T-helper 2 cell (primary cell): ENCODE measurements at places on chromosomes 5 and 9.

DNA sequence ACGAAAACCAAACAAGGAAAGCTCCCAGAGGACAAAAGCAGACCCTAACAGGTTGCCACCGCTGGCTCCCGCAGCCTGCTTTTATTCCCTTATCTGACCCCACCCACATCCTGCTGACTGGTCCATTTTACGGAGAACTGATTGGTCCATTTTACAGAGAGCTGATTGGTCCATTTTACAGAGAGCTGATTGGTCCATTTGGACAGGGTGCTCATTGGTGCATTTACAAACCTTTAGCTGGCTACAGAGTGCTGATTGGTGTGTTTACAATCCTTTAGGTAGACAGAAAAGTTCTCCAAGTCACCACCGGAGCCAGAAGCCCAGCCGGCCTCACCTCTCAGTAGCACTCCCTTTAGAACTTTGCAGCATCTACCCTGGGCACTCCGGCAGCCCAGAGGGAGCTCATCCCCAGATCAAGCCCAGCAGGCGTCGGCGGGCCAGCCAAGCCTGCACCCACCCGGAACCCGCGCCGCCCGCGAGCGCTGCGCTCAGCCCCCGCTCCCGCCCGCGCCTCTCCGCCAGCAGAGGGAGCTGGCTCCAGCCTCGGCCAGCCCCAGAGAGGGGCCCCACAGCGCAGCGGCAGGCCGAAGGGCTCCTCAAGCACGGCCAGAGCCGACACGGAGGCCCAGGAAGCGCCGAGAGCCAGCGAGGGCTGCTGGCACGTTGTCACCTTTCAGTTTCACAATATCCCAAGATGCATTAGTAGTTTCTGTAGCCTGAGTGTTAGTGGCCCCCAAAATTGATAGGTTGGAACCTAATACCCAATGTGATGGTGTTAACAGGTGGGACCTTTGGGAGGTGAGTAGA, 35.3 kb upstream of the CLPTM1L start:
- DNase-seq: peak; percentile 18

DNA sequence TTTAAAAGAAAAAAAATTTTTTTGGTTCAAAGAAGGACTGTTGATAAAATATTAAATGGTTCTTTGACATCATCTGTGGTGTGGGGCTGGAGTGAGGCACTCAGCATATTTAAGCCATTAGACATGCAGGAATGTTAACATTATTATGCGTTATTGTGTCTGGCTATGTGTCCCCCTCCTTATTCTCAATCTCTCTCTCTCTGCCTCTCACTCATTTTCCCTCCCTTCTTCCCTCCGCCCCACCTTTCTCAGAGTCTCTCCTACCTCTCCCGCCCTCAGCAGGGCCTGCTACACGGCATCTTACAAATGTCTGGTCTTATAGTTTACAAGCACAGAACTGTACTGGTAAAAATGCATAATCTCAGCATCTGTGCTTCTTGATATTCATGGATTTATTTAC, 287.8 kb upstream of the TMEM161B start:
- DNase-seq: no peak

- no peak for DNase-seq
Observed at GRCh38 chr5:57113481-57113880, 60.4 kb upstream of the GPBP1 start.

GRCh38 chr9:89218040-89218928, 39.7 kb upstream of the SHC3 start:
- DNase-seq: no peak

GRCh38 chr5:134127988-134128647, 13.6 kb downstream of the TCF7 start:
- DNase-seq: no peak

- DNase-seq: no peak
Observed at GRCh38 chr5:54360089-54360488, 49.7 kb upstream of the ARL15 start.
